ENCODE measurements at places on chromosomes 2 and 18.

GRCh38 chr18:47108998-47109405 is 41.3 kb downstream of the HDHD2 start:
- DNase-seq, result no peak

DNA sequence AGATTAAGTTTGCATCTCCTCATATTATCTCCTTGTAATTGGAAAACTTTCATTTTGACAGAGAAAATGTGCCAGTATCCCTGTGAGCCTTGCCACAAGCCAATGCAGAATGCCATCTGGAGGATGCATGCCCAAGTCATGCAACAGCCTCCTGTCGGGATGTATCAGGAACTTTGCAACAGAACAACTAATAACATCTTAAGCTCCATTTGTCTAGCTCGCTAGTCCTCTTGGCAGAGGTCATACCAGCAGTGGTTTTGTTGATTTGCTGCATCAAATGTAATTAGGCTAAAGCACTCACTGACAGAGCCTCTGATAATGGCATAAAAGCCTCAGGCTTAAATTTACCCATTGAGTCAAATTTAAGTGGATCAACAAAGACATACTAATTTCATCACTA is 125.8 kb downstream of the UBE2E3 start:
- no peak for DNase-seq

DNA sequence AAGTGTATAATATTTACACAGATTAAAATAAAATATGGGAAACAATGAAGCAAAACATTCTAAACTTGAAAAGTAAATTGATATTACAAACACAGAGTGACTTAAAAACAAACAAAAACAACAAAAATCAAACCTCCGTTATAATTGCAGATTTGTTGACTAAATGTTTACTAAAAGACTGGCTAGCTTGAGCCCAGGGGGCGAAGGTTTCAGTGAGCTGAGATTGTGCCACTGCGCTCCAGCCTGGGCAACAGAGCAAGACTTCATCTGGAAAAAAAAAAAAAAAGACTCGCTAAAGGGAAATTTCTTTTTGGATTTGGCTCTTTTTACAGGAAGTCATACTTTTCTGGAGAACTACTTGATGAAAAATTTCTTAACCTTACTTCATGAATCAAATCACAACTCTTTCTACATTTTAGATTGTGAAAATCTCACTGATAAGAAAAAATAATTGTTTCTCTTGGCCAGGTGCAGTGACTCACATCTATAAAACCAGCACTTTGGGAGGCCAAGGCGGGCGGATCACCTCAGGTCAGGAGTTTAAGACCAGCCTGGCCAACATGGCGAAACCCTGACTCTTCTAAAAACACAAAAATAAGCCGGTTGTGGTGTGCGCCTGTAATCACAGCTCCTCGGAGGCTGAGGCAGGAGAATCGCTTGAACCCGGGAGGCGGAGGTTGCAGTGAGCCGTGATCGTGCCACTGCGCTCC is 9.7 kb downstream of the TFPI start:
- DNase-seq, result no peak

DNA sequence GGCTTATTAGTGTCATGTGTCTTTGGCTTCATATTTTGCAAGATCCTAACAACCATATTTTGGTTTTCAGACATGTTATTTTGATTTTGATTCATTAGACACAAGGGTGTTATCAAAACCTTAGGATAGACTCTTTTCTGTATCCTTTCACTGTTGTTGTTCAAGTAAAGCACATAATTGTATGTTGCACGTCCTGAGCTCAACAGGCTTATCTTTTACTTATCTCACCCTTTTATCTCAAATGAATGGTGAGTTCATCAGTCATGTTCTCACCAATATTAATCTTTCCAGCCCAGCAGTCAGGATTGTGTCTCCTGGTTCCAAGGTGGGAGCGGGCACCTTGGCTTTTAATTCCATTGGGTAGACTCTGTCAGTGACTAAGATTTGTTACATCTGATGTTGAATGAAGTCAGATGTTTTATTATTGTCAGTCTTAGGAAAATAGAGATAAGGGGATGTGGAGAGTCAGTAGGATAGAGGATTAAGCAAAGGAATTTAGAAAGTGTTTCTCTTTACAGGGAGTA is 11.9 kb downstream of the GPN1 start:
- no peak for DNase-seq

DNA sequence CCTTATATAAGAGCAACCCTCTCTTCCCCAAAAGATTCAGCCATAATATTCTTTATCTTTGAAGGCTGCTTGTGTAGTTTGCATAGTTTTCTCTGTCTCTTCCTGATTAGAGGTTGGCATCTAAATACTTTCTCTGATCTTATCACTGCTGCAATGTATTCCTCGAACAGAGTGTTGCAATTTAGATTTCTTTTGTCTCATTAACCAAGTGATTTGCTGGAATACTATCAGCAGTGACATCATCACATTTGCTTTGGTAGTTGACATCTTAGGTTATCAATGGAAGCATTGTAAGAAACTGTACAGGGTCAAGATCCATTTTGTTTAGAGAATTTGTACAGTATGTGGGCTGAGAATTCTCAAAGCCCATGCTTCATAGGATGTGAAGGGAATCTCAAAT is 72.0 kb upstream of the NEUROD1 start:
- no peak for DNase-seq

GRCh38 chr2:46564811-46565241 is 85.5 kb downstream of the TMEM247 start:
- no peak for DNase-seq
